EL (cell line): ENCODE measurements at places on chromosomes 6 and 20.

DNA sequence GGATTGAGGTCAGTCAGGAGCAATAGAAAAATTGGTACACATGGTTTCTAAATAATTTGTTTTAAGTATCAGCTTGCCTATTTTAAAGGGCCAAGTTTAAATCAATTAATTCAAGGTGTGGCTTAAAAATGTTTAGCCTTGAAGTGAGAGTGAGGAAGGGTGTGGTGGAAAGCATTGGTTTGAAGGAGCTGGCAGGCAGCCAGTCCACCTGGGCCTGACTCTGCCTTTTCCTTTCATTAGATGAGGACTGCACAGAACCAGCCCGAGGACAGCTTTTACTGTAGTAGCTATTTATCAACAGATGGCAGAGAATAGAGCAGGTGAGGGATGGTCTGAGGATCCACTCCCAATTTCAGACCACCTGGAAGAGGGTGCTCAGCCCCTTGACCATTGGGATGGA, 42.4 kb downstream of the DHX35 start:
- no peak for DNase-seq

DNA sequence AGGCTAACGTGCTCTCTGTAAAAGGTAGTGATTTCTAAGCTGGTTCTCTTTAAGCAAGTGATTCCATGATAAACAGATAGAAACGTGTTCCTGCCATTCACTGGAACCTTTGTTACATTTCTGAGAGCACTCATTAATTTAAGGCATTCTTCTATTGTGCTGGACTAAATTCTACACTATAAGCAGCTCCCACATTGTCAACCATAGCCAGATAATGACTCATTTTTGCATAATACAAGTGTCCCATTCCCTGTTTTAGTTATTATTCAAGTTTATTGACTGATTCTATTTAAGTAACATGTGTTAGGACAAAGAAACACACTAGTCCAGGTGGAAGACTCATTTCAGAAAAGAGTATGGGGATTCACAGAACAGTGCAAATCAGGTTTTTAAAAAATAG, 13.5 kb upstream of the XRN2 start:
- DNase-seq: no peak

DNA sequence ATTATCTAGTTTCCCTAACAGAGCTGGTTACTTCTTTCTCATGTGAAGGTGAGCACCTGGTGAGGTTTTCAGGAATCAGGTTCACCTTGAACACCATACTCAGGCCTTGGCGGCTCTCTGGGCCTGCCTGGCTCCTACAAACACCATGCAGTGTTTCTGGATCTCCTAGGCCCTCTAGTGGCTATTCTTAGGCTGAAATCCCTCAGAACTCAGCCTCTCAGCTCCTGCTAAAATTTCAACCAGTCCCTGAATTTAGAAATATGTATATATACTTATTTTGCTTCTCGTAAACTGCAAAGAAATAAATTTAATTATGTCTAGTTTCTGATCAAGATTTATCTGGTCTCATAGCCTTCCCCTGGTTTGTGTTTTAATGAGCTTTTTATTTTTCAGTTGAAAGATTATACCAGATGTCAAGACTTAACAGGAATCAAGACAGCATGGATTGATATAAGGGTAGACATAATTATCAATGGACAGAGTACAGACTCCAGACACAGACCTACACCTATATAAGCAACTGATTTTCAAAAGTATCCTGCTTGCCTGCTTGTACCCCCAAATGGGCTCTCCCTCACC, 55.9 kb downstream of the ANKEF1 start:
- peak; percentile 56 for DNase-seq

DNA sequence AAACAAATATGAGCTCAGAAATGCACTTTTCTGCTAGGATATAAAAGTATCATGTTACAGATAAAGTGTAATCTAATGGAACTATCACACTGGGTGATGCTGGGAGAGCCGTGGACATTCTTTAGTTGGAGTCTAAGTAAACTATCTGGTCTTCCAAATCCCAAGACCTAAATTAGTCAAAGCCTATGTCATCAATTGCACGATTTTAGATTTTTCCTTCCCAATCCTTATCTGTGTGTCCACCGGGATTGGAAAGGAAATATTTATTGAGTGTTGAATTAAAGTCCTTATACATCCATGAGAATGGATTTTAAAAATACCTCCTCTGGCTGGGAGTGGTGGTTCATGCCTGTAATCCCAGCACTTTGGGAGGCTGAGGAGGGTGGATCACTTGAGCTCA, 19.6 kb upstream of the MRAP2 start:
- DNase-seq: no peak

DNA sequence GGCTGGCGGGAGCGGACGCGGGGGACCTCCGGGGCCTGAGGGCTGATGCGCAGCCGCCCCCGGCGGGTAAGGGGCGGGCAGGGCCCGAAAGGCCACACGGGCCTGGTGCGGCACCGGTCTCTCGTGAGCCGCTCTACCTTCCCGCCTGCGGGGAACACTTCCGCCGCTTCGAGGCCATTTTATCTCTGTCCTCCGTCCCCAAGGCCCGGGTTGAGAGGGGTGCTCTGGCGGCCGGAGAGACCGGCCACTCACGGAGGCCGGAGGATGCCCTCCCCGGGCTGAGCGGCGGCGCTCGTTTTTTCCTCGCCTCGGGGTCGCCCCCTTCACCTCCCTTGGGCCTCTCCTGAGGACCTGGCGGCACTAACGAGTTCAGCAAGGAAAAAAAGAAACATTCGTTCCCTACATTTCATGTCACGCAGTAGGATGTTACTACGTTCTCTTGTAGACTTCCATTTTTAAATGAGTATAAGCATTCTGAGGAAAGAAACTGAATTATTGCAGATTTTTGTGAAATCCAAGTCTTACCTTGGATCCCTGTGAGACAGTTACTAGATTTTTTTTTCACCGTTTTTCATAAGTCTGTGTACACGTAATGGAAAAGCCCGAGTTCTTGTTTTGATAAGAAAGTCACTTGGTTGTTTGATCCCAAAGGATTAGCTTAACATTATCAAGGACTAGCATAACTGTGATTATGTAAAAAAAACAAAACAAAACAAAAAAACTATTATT, 575 bp downstream of the WTAP start:
- no peak for DNase-seq

GRCh38 chr6:11333132-11333849, 100.8 kb upstream of the NEDD9 start:
- DNase-seq: no peak

GRCh38 chr6:128118401-128118800, 217.5 kb upstream of the THEMIS start:
- DNase-seq: peak; percentile 65

GRCh38 chr6:40901322-40902055, 137.5 kb downstream of the UNC5CL start:
- no peak for DNase-seq
